ENCODE measurements at places on chromosomes 3 and 15.

DNA sequence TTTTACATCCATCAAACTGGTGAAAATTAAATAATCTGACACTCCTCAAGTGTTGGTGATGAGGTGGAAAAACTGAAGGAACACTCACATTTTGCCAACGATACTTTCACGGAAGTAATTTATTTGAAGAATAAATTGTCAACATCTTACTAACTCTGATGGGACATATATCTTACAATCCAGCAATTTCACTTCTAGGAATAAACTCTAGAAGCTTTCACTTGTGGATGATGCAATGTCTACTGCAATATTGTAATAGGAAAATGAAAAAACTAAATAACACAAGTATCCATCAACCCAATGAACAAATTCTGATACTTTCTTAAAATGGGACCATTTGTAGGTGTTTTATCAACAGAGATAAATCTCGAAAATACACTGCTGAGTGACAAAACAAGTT lies 16.2 kb upstream of the LIPC start:
- DNase-seq = no peak

DNA sequence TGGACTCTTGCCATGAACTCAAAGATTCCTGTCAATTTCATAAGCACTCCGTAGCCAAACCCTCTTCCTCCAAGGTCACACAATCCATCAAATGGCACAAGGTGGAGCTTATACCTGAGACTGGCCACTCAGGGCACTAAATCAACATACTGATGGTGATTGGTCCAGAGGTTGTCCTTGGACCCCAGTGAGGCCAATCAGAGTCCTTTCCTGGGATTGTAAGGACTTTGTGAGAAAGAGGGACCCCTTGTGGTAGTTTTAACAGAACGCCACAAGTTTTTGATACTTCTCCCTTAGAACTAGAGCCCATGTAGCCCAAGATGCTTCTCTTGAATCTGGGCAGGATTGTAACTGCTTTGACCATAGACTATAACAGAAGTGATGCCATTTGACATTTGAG lies 44.4 kb upstream of the LARS2 start:
- no peak for DNase-seq

DNA sequence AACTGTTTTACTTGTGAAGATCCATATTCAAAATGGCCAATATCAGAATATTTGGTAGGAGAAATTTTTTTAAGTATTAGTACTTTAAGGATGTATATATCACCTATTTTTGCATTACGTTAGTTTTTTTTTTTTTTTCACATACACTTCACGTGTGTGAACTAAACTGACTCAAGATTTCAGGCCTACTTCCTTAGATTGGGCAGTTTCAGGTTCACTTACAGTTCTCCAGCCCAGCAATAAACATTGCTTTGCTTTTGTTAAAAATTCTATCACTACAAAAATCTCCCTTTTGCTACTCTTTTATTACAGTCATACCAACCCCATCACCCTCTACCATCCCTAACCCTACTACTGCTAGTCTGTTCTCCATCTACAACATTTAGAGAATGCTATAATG lies 183.6 kb downstream of the KCNH8 start:
- no peak for DNase-seq

GRCh38 chr15:78058401-78058935 lies 19.0 kb downstream of the TBC1D2B start:
- no peak for DNase-seq

GRCh38 chr3:25834346-25834745 lies 44.5 kb downstream of the OXSM start:
- no peak for DNase-seq

GRCh38 chr3:168049367-168049974 lies 46.3 kb downstream of the GOLIM4 start:
- DNase-seq = no peak

DNA sequence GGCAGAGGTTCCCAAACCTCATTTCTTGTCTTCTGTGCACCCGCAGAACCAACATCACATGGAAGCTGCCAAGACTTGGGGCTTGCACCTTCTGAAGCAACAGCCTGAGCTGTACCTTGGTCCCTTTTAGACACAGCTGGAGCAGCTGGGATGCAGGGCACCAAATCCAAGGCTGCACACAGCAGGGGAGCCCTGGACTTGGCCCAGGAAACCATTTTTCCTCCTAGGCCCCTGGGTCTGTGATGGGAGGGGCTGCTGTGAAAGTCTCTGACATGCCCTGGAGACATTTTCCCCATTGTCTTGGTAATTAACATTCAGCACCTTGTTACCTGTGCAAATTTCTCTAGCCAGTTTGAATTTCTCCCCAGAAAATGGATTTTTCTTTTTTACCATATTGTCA lies 33.6 kb upstream of the TMEM45A start:
- no peak for DNase-seq

DNA sequence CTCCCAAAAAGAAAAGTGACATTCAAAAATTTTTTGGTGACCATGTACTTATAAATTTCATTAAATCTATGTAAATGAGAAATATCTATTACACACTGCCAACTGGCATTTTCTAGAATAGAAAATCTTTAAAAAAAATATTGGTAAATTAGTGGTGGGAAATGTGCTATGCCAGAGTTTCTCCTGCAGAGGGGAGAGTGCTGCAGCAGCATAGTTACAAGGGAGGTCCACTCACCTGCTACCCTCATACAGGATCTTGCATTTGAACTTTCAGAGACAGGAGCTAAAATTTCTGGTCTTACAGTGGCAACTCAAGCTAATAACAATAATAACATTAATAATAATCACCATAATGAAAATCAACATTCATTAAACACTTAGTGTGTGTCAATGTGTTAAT lies 459.6 kb downstream of the NSUN3 start:
- no peak for DNase-seq

GRCh38 chr15:78212546-78213424 lies 21.6 kb downstream of the ACSBG1 start:
- DNase-seq = no peak

DNA sequence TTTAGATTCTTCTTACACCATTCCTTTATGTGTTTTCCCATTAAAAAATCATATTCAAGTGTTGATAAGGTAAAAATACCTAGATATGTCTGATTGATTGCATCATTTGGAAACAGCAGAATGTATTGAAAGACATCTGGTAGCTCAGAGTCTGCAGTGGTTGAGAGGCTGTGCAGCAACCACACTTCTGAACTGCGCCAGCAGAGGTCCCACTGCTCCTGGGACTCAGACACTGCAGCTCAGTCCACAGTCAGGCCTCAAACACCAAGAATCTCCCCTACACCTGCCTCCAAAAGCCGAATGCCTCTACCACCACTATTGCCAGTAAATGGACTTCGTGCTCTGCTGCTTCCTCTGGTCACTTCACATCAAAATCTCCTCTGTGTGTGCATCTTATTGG lies 176.9 kb upstream of the LMCD1 start:
- DNase-seq = peak; percentile 30

- DNase-seq = no peak
These were observed 83.6 kb upstream of the TSEN2 start for GRCh38 chr3:12400616-12401194.

Measured in T-helper 1 cell (primary cell).